Immature natural killer cell (primary cell): ENCODE measurements at places on chromosomes 13 and 19.

GRCh38 chr13:56352901-56353300 lies 787.8 kb upstream of the PRR20A start:
- no peak for DNase-seq

DNA sequence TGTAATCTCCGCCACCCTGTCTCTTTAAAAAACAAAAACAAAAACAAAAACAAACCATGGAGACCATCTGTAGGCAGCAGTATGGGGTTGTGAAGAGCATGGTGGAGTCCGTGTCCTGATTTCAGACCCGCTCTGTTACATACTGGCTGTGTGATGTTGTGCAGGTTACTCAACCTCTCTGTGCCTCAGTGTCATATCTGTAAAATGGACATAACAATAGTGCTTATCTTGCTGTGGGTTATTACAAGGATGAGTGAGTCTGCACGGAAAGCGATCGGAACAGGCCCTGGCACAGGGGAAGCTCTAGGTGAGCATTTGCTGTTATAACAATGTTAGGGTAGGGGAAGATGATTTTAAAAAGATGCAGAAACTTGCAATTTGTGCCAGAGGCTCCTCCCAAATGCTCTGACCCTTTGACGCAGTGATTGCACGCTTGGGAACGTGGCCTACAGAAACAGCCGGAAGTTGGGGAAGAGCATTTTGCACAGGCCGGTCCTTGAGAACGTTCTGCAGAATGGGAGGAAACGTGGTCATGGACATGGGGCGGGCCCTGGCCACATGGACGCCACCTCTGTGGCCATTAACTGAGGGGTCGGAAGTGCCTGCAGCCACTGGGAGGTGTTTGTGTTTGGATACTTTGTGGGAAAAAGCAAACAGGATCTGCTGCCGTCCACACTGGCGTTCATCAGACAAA lies 15.7 kb upstream of the SELENOW start:
- no peak for DNase-seq

GRCh38 chr19:15124572-15125231 lies 17.5 kb downstream of the SYDE1 start:
- DNase-seq, result peak; percentile 7

GRCh38 chr13:50989476-50989875 lies 79.9 kb downstream of the RNASEH2B start:
- DNase-seq, result no peak

GRCh38 chr19:30799865-30800755 lies 427.9 kb downstream of the ZNF536 start:
- DNase-seq, result no peak

DNA sequence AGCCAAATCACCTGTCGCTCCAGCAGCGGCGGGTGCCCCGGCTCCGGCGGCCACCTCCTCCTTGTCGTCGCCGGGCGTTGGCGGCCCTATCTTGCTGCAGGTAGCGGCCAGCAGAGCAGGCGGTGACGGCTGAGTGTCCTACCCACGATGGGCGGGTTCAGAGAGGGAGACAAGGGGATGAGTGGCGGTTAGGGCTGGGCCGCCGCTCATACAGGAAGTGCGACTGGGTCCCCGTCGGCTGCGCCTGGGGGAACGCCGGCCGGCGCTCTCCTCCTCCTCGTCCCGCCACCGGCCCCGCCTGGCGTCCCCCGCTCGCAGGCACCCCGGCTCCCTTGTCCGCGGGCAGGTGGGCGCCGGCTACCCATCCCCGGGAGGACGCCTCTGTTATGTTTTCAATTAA lies 1692.0 kb downstream of the SLITRK5 start:
- DNase-seq, result no peak

- no peak for DNase-seq
These were observed 15.0 kb downstream of the SLC25A42 start for GRCh38 chr19:19078801-19079200.

GRCh38 chr13:40813667-40814454 lies 24.4 kb downstream of the SLC25A15 start:
- DNase-seq, result peak; percentile 19

DNA sequence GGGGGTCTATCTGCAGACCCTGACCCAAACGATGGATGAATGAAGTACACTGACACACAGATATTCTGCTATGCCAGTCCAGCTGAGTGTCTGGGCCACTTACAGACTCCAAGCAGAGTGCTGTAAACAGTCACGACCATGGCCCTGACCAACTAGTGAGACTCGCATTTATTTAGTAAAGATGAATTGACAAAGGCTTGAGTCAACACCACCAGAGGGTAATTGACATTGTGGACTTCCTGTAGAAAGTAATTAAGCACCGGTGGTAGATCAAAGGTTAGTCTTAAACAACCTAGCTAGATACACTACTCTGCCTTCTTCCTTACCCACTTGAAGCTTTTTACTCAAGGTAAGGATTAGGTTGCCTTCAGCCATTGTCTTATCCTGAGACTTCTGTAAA lies 63.4 kb upstream of the KPNA3 start:
- no peak for DNase-seq

GRCh38 chr13:112453874-112454647 lies 77.9 kb downstream of the SPACA7 start:
- DNase-seq, result no peak
